Neuronal stem cell (in vitro differentiated cells): ENCODE measurements at places on chromosomes 7 and 10.

DNA sequence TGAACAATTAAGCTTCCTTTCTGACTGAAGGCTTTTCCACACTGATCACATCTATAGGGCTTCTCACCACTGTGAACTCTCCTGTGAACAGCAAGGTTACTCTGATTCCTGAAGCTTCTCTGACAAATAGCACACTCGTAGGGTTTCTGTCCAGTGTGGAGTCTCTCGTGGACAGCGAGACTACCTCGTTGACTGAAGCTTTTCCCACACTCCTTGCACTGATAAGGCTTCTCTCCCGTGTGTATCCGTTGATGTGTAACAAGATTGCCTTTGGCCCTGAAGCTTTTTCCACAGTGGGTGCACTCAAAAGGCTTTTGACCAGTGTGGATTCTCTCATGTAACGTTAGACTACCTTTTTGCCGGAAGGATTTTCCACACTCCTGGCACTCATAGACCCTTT lies 4.4 kb downstream of the ZNF32 start:
- H3K27me3 ChIP-seq = no peaks in the 10 kb centered on the region
- peaks cover 29% of the 10 kb centered on the region for H3K36me3 ChIP-seq
- H3K27ac ChIP-seq = no peak overlapping the region
- no peaks in the 10 kb centered on the region for H3K4me1 ChIP-seq
- H3K4me3 ChIP-seq = no peak overlapping the region

- H3K36me3 ChIP-seq = no peaks in the 10 kb centered on the region
- no peak overlapping the region for H3K4me3 ChIP-seq
- H3K27me3 ChIP-seq = no peaks in the 10 kb centered on the region
- no peak overlapping the region for H3K27ac ChIP-seq
- no peak for DNase-seq
Measured at GRCh38 chr7:88127637-88128290, 92.1 kb downstream of the SRI start.

- DNase-seq = no peak
- no peaks in the 10 kb centered on the region for H3K27me3 ChIP-seq
- no peak overlapping the region for H3K27ac ChIP-seq
- no peak overlapping the region for H3K4me3 ChIP-seq
- no peaks in the 10 kb centered on the region for H3K4me1 ChIP-seq
Measured at GRCh38 chr7:141190495-141190894, 116.6 kb downstream of the TMEM178B start.

- H3K36me3 ChIP-seq = no peaks in the 10 kb centered on the region
- no peak overlapping the region for H3K27ac ChIP-seq
- H3K4me3 ChIP-seq = no peak overlapping the region
- H3K27me3 ChIP-seq = no peaks in the 10 kb centered on the region
- DNase-seq = peak; percentile 38
Measured at GRCh38 chr10:114694752-114695151, 36.7 kb upstream of the ABLIM1 start.

- H3K27ac ChIP-seq = no peak overlapping the region
- no peaks in the 10 kb centered on the region for H3K27me3 ChIP-seq
- H3K4me3 ChIP-seq = no peak overlapping the region
- peaks cover 18% of the 10 kb centered on the region for H3K36me3 ChIP-seq
Measured at GRCh38 chr10:14605231-14605925, 169.3 kb downstream of the FAM107B start.

- peak; percentile 33 for DNase-seq
- no peak overlapping the region for H3K27ac ChIP-seq
- no peaks in the 10 kb centered on the region for H3K36me3 ChIP-seq
- no peaks in the 10 kb centered on the region for H3K4me1 ChIP-seq
- no peaks in the 10 kb centered on the region for H3K27me3 ChIP-seq
- no peak overlapping the region for H3K4me3 ChIP-seq
Measured at GRCh38 chr7:111730476-111731300, 168.4 kb upstream of the IMMP2L start.

GRCh38 chr10:89479771-89480446 lies 55.5 kb downstream of the SLC16A12 start:
- H3K27ac ChIP-seq = no peak overlapping the region
- no peaks in the 10 kb centered on the region for H3K36me3 ChIP-seq
- DNase-seq = no peak

GRCh38 chr7:40782836-40783235 lies 648.0 kb downstream of the SUGCT start:
- DNase-seq = no peak
- H3K27me3 ChIP-seq = no peaks in the 10 kb centered on the region
- no peaks in the 10 kb centered on the region for H3K4me1 ChIP-seq
- H3K4me3 ChIP-seq = no peak overlapping the region
- no peak overlapping the region for H3K27ac ChIP-seq
